ENCODE measurements at places on chromosomes 4 and X.

- no peak for DNase-seq
Measured at GRCh38 chr4:891747-892146, 40.4 kb downstream of the GAK start.

- no peak for DNase-seq
Measured at GRCh38 chr4:166088576-166088975, 215.5 kb downstream of the TLL1 start.

DNA sequence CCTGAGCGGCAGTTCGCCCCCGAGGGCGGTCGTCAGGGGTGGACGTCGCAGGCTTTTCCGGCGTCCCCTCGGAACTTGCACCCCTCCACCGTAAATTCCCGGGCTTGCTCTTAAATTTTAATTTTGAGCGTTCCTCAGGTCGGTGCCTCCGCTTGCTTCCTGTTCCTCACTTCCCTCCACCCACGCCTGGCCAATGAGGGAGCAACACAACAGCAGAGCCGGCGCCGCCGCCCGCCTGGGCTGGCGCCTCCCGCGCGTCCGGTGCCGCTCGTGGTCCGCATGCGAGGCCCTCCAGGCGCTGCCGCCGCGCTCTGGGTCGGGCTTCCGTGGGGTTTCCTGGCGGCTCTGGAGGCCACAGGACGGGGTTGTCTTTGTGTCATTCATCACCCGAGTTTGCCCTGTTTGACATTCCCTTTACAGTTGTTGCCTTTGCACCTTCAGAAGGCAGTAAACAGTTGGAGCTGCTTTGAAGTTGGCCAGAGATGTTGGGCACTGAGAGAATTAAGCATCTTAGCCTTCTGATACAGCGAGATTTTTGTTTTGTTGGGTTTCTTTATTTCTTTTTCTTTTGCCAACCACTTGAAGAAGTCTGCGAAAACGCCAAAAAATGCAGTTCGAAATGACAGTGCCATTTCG, 692 bp downstream of the SPCS3 start:
- DNase-seq = peak; percentile 76

GRCh38 chrX:153882086-153882498, 3.9 kb downstream of the L1CAM start:
- DNase-seq = peak; percentile 79

DNA sequence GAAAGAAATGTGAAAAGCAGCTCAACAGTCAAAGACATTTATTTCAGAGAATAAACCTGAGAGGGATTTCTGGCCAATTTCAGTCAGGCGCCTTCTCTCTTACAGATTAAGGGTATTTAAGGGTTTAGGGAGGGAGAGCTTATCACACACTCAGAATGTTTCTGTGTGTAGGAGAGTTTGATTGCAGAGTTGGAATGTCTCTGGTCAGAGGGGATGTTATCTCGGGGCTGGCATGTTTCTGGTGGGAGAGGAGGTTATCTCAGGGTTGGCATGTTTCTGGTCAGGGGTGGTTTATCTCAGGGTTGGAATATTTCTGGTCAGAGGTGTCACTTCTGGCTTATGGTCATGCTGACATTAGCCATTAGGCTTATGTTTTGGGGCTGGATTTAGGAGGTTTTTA, 1920.5 kb upstream of the PCDH7 start:
- DNase-seq = no peak

DNA sequence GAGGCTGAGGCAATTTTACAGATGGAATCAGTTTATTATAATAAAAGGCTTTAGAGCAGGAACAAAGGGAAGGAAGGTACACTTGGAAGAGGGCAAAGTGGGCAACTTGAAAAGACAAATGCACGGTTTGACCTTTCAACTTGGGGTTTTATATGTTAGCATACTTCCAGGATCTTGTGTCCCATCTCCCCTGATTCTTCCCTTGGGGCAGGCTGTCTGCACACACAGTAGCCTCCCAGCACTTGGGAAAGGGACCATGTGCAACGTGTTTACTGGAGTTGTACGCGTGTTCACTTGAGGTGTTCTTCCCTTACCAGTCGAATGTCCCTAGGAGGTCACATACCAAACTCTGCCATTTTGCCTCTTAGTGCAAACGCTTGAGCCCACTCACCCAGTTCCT, 7.3 kb downstream of the PPA2 start:
- DNase-seq = no peak

GRCh38 chr4:72702948-72703347, 133.9 kb upstream of the ADAMTS3 start:
- no peak for DNase-seq

DNA sequence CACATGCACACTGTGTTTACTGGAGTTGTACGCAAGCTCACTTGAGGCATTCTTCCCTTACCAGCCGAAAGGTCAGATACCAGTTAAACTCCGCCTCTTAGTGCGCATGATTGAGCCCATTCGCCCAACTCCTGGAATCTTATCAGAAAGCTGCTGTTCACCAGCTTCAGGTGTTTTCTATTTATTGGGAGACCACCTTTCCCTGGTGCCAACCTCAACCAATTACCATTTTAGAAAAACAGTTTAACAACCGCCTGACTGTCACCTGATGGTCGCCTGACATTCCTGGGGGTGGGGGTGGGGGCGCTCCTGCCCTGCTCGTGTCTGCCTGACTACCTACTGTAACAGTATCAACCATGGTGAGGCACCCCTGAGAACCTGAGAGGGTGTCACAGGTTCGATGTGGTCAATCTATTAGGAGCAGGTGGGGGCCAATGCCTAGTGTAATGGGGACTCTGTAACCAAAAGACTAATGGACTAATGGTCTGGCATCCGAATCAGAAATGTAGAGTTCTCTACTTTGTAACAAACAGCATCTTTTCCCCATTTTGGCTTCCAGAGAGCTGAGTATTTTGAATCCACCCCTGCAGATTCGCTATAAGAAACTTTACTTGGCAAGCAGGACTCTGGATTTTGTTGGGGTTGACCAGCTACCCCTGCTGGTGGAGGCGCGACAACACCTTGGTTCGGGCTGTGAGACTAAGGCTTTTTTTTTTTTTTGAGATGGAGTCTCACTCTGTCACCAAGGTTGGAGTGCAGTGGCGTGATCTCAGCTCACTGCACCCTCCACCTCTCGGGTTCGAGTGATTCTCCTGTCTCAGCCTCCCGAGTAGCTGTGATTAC, 58.2 kb upstream of the ZNF157 start:
- peak; percentile 24 for DNase-seq

- no peak for DNase-seq
Measured at GRCh38 chr4:40553995-40554394, 75.7 kb downstream of the RBM47 start.

GRCh38 chr4:159105761-159106243, 2.9 kb downstream of the RAPGEF2 start:
- DNase-seq = no peak

- peak; percentile 60 for DNase-seq
Measured at GRCh38 chr4:83074086-83074704, 39.2 kb downstream of the COPS4 start.

DNA sequence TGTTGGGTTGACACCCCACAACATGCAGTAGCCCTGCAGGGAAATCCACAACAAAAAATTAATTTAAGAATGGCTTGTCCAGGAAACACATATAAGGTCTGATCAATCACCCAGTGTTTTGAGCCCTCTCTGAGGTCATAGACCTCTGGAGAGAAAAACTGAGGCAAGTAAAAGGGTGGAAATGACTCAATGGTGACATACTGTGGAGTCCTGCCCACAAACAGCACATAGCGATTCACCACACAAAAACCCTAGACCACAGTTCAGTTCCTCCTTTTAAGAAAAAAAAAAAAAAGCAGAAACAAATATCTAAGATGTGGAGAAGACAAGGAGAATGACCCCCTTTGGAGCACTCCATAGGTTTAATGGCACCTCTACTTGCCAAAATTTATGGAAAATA, 2691.0 kb downstream of the PCDH7 start:
- DNase-seq = peak; percentile 18

DNA sequence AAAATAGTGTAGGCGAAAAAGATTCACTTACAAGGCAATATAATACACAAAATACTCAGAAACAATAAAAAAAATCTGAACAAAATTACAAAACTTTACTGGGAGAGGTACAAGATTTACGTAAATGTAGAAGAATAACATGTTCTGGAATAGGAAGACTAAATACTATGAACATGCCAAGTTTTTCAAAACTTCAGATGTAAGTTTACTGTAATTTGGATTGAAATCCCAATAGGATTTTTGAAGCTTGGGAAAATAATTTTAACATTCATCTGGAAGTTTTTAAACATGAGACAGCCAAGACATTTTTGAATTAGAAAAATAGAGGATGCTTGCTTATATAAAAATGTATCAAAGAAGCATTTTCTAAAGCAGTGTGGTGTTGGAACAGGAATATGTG, 30.5 kb upstream of the CT83 start:
- DNase-seq = no peak

GRCh38 chr4:77308843-77309242, 151.8 kb downstream of the CCNG2 start:
- peak; percentile 62 for DNase-seq

DNA sequence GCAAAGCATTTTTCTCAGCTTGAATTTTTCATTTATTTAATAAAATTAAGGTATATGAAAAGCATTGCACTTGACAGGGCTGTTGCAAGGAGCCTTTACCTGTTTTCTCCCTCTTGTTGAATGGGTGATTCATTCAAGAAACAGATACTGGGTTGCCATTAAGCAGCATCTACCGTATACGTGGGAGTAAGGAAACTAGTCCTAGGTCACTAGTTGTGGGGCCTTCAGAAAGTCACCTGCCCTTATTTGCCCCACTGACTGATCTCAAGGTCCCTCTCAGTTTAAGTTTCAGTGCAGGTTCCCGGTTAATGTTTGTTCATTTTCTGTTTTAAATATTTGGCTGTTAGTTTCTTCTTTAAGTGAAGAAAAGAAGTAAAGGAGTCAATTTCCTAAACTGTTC, 34.0 kb downstream of the LHFPL1 start:
- no peak for DNase-seq

DNA sequence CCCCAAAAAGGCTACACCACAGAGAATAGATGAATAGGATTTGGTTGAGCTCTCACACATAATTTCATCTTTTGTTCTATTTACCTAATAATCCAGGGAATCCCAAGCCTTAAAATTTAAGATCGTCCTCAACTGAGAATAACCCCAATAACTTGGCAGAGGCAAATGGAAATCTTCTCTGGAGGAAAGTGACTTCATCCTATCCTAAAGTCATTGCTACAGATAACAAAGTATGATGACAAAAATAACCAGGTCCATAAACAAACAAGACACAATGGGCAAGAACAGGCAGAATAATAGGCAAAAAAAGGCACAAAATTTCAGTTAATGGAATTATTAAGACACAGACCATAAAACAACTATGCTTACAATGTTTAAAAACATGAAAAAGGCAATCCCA, 177.3 kb upstream of the STK26 start:
- DNase-seq = no peak

DNA sequence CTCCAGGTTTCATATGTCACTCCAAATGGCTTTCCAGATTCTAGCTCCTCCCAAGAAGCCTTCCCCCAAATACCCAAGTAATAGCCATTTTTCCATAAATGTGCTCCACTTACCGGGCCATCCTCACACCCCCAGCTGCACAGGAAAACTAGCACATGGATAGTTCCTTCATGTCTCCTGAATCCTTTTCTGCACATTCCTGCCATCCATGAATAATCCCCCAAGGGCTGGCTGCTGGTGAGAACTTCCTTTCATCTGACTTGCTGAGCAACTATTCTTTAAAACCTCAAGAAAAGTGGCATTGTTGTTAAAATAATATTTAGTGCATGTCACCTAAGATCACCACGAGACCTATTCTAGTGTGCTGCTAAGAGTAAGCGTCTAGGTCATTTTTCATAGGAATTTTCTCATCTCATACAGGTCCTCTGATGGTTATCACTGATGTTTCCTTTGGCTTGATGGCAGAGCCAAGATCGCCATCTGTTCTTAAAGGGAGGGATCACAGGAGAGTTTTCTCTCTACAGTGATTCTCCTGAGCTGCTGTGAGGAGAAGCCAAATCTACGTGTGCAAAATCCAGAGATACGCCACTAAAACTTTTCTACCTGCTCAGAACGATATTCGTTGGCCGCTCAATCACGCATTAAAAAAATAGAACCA, 71.3 kb downstream of the MAP3K15 start:
- DNase-seq = no peak

DNA sequence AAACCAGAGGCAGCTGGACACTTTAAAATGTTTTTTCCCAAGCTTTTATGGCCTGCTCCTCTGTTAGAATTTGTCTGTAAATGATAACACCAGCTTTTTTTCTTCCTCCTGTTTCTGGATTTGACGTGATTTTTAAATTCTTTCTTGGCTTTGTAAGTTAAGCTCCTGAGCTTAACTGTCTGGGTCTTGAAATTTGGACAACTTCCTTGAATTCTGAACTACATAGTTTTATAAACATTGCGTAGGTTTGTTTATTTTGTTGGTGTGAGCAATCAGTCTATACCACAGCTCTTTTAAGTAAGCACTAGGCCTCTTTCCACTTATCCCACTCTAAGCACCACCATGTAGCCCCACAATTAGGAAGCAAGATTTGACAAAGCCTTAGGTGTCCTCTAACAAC, 144.4 kb upstream of the GUCY1A1 start:
- DNase-seq = no peak

- DNase-seq = no peak
Measured at GRCh38 chr4:148151806-148152205, 290.4 kb downstream of the NR3C2 start.

DNA sequence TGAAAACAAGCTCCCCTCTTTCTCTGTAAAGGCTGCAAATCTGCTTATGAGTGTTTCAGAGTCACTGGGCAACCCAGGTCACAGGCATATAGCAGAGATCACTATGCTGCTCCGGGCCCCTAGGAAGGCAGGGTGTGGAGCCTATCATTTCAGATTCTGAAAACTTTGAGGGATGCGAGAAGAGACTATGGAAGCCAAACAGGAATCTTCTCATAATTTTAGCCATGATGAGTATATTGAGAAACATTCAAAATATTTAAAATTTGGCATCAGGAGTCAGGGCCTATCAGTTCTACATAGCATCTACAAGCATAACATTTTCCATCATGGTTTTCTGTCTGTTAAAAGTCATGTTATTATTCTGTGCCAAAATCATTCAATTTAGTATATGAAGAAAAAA, 61.7 kb upstream of the ATXN3L start:
- DNase-seq = no peak

DNA sequence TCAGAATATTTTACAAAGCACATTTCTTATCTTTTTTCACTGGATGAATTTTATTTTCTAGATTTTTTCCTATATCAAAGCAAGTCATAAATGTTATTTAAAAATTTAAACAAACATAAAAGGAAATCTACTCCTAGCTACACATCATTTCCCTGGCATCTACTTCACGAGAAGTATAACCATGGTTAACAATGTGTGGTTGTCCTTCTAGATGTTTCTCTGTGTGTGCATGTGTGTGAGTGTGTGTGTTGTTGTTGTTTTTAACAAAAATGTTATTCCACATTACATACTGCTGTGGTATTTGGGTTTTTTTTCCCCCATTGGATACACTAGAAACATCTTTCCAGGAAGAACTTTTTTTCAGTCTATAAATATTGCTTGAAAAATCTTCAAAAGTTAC, 103.1 kb downstream of the CHIC2 start:
- DNase-seq = no peak

DNA sequence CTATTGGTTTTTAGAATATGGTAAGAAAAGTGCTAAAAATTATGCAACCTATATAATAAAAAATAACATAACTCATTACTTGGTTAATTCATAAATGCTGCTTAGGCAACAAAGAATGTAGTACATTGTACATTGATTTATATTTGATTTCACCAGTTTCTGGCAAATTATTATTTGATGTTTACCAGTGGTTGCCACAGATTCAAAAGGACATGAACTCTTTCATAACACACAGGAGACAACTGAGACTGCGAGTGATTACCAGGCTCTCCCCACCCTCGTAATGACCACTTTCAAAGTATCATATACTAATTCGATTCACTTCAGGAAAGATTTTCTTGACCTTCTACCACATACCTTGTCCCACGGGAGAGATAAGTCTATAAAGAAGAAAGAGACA, 158.5 kb downstream of the NR3C2 start:
- no peak for DNase-seq

- no peak for DNase-seq
Measured at GRCh38 chr4:1736812-1737211, 15.5 kb downstream of the TACC3 start.

Data from urothelium cell line (cell line).